ENCODE measurements at places on chromosomes 2 and 18. TPM values are rescaled to one million over a fixed set of nuclear protein-coding genes. Genes with fewer than 3 reads are reported as not detected.
A peak's percentile ranks its signal among the peaks of the same experiment; 100 is the strongest.

DNA sequence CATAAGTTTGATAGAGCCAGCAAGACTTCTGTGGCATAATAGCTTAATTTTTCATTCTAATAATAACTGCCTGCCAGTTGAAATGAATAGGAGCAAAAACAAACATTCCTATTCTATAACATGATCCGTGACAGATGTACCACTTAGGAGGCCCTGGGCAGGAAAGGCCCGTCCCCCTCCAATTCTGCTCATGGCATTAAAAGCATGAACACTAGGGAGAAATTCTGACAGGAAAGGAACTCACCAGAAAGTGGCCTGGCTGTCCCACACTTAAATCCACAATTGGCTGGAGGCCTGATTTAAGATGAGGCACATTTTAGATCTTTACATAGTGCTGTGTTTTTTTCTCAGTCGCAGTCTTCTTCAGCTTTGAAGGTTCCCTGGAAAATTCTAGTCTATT lies 261.9 kb upstream of the ETAA1 start:
- H3K27ac ChIP-seq = no peak overlapping the region
- H3K4me3 ChIP-seq = no peak overlapping the region
- DNase-seq = peak; percentile 39
- H3K27me3 ChIP-seq = no peaks in the 10 kb centered on the region

- H3K27me3 ChIP-seq = no peaks in the 10 kb centered on the region
- peaks cover 12% of the 10 kb centered on the region for H3K4me1 ChIP-seq
- DNase-seq = no peak
- H3K4me3 ChIP-seq = no peak overlapping the region
These were observed 118.6 kb downstream of the INHBB start for GRCh38 chr2:120464448-120464931.

GRCh38 chr2:41999592-42000281 lies 48.1 kb upstream of the PKDCC start:
- H3K36me3 ChIP-seq = no peaks in the 10 kb centered on the region
- no peaks in the 10 kb centered on the region for H3K27me3 ChIP-seq
- DNase-seq = no peak
- H3K4me1 ChIP-seq = no peaks in the 10 kb centered on the region
- no peak overlapping the region for H3K27ac ChIP-seq

TBC1D8 gene
- polyA plus RNA-seq = 22.0 TPM

DNA sequence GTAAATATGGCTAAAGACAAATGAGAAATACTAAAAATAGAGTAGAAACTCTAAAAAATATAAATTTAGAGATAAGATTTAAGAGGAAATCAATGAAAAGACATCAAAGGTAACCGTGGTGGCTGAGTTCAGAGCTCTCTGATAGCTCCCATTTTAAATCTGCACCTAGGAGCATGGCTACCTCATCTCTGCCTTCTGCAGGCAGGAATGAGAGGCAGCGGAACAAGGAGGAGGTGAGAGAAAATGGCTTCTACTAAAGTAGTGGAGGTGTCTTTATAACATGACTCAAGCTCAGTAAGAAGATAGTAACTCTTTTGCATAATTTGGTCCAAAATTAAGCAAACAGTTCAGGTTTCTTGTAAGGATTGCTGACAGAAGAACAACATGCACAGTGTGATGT lies 758.7 kb upstream of the FSHR start:
- H3K4me3 ChIP-seq = no peak overlapping the region
- DNase-seq = no peak
- no peaks in the 10 kb centered on the region for H3K4me1 ChIP-seq
- no peaks in the 10 kb centered on the region for H3K36me3 ChIP-seq

- no peaks in the 10 kb centered on the region for H3K4me1 ChIP-seq
- no peak overlapping the region for H3K4me3 ChIP-seq
- H3K27me3 ChIP-seq = no peaks in the 10 kb centered on the region
- H3K36me3 ChIP-seq = no peaks in the 10 kb centered on the region
These were observed 54.8 kb downstream of the FAM161A start for GRCh38 chr2:61799099-61799498.

SATB2 gene
- polyA plus RNA-seq = 1.2 TPM

ARHGEF4 gene
- 32.3 TPM for polyA plus RNA-seq

GRCh38 chr2:31440764-31441163 lies 26.2 kb upstream of the XDH start:
- no peak overlapping the region for H3K27ac ChIP-seq
- no peaks in the 10 kb centered on the region for H3K36me3 ChIP-seq
- H3K4me3 ChIP-seq = no peak overlapping the region
- no peaks in the 10 kb centered on the region for H3K27me3 ChIP-seq
- no peaks in the 10 kb centered on the region for H3K4me1 ChIP-seq

TRAF3IP1 gene
- 4.4 TPM for polyA plus RNA-seq

DNA sequence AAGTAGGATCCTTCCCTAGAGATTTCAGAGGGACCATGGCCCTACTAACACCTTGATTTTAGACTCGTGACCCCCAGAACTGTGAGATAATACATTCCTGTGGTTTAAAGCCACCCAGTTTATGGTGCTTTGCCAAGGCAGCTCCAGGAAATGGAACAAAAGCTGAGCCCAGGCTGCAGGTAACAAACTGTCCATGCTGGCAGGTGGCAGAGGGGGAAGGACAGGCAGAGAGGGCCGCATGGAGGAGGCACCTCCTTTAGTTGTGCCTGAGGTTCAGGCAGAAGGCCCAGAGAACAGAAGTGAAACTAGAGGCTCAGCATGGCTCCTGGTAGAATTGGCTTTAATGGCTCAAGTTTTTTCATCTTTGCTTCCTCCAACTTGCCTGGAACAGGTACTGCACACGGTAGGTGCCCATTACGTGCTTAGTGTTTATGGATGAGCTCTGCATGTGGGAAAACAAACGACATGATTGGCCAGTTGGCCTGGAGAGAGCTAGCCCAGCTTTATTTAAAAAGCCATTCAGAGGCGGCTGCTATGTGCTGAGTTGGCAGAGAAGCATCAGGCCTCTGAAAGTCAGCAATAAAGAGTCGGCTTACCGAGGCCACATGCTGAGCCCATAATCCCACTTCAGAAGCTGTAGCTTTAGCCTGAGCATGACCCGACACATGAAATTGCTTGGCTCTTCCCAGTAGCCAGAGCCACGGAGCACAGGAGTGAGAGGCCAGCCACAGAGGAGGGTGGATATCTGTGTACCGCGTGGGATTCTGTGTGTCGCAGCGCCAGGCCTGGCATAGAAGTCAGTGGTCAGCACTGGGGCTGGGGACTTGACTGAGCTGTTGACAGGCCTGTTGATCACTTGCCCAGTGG lies 36.5 kb downstream of the HS1BP3 start:
- peaks cover 80% of the 10 kb centered on the region for H3K4me1 ChIP-seq
- peak; percentile 56 for DNase-seq
- no peaks in the 10 kb centered on the region for H3K36me3 ChIP-seq
- no peaks in the 10 kb centered on the region for H3K27me3 ChIP-seq
- no peak overlapping the region for H3K4me3 ChIP-seq

- H3K36me3 ChIP-seq = no peaks in the 10 kb centered on the region
- H3K27me3 ChIP-seq = no peaks in the 10 kb centered on the region
- H3K4me3 ChIP-seq = no peak overlapping the region
- no peak for DNase-seq
These were observed 35.0 kb downstream of the TPRKB start for GRCh38 chr2:73701968-73702665.

DNA sequence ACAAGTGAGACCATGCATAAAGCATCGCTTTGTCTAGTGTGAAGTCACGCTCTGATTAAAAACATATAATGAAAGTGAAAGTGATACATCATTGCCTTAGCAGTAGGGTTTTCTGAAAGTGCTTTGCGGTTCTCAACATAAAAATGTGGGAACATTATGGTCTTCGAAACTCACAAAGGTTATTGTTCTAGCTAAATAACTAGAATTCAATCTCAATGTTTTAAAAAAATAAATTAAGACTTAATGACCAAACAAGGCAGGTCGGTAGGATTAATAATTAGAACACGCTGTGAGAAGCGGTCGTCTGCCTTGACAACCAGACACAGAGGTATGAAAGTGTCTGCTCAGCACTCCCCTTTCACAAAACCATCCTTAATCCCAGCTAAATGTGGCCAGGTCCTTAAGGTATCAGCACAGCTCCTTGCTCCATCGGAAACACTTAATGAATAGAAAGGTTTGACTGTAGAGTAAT lies 42.2 kb downstream of the KLHL14 start:
- no peaks in the 10 kb centered on the region for H3K27me3 ChIP-seq
- H3K4me3 ChIP-seq = peak overlapping the region; percentile 27
- no peaks in the 10 kb centered on the region for H3K36me3 ChIP-seq

DNA sequence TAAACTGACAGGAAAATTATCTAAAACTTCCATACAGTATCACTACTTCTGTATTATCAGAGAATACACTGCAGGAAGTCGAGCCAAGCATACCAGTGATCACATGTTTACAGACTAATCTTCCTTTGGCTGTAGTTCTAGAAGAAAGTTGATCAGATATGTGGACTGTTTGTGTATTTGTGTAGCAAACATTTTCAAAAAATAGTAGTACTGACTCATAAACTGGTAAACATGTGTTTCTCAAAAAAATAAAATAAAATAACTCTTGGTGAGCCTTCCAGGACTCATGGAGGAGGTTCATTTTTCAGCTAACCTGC lies 148.9 kb upstream of the SLC39A10 start:
- no peak for DNase-seq
- no peaks in the 10 kb centered on the region for H3K4me1 ChIP-seq
- no peaks in the 10 kb centered on the region for H3K27me3 ChIP-seq
- H3K36me3 ChIP-seq = no peaks in the 10 kb centered on the region

- peak overlapping the region; percentile 60 for H3K4me3 ChIP-seq
- H3K4me1 ChIP-seq = peaks cover 26% of the 10 kb centered on the region
- H3K27me3 ChIP-seq = peaks cover 10% of the 10 kb centered on the region
- H3K27ac ChIP-seq = no peak overlapping the region
- no peak for DNase-seq
These were observed 618 bp upstream of the LYPD1 start for GRCh38 chr2:132670496-132671150.

GRCh38 chr2:143705108-143705707 lies 576.0 kb downstream of the ARHGAP15 start:
- H3K4me3 ChIP-seq = no peak overlapping the region
- no peak for DNase-seq
- H3K36me3 ChIP-seq = no peaks in the 10 kb centered on the region
- peak overlapping the region; percentile 48 for H3K27ac ChIP-seq
- peaks cover 40% of the 10 kb centered on the region for H3K4me1 ChIP-seq

DNA sequence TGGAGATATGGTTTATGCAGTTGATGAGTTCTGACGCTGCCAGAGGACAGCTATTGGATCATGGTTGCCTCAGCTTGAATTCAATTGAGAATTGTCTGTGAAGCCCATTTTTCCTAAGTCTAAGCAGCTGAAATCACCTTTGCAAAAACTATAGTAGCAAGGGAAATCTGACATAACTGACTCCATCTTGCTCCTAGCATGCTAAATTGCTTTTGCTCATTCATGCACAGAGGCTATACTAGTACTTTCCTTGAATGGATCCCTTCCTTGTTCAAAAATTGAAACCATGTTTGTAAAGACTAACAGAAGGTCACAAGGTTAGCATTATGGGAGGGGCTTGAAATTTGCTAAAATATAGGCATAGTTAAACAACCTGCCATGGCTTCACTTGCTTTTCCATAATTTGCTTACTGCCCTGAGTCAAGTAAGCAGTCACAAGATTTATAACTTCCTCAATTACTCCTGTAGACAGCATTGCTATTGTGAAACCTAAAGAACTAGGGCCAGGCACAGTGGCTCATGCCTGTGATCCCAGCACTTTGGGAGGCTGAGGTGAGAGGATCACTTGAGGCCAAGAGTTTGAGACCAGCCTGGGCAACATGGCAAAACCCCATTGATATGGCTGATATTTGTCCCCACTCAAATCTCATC lies 41.2 kb downstream of the CHRNA1 start:
- H3K4me3 ChIP-seq = no peak overlapping the region
- no peaks in the 10 kb centered on the region for H3K4me1 ChIP-seq
- H3K36me3 ChIP-seq = no peaks in the 10 kb centered on the region
- DNase-seq = no peak
- no peaks in the 10 kb centered on the region for H3K27me3 ChIP-seq

GNLY gene
- 2.4 TPM for polyA plus RNA-seq

GRCh38 chr2:62110415-62111025 lies 85.4 kb upstream of the B3GNT2 start:
- H3K4me3 ChIP-seq = no peak overlapping the region
- no peaks in the 10 kb centered on the region for H3K4me1 ChIP-seq
- H3K27me3 ChIP-seq = no peaks in the 10 kb centered on the region
- DNase-seq = no peak
- H3K36me3 ChIP-seq = no peaks in the 10 kb centered on the region
- H3K27ac ChIP-seq = no peak overlapping the region

GRCh38 chr2:137913169-137913568 lies 51.1 kb upstream of the HNMT start:
- H3K4me1 ChIP-seq = peaks cover 4% of the 10 kb centered on the region
- no peaks in the 10 kb centered on the region for H3K36me3 ChIP-seq
- H3K27me3 ChIP-seq = no peaks in the 10 kb centered on the region
- no peak overlapping the region for H3K27ac ChIP-seq

TRIP12 gene
- polyA plus RNA-seq = 18.4 TPM

DNA sequence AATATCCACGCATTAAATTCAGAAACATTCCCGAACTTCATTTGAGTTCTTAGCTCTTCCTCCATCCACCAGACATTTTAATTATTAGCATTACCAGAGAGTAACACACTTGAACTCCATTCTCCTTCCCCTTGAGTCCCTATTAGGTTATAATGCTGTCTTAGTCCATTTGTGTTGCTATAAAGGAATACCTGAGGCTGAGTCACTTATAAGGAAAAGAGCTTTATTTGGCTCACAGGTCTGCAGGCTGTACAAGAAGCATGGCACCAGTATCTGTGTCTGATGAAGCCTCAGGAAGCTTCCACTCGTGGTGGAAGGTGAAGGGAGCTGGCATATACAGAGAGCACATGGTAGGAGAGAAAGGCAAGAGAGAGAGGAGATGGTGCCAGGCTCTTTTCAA lies 25.4 kb downstream of the TBC1D8 start:
- H3K4me1 ChIP-seq = peaks cover 93% of the 10 kb centered on the region
- no peak for DNase-seq
- no peak overlapping the region for H3K4me3 ChIP-seq
- peak overlapping the region; percentile 34 for H3K27ac ChIP-seq
- H3K27me3 ChIP-seq = no peaks in the 10 kb centered on the region
- H3K36me3 ChIP-seq = no peaks in the 10 kb centered on the region

- H3K4me1 ChIP-seq = peaks cover 32% of the 10 kb centered on the region
- no peak overlapping the region for H3K27ac ChIP-seq
- no peaks in the 10 kb centered on the region for H3K27me3 ChIP-seq
- no peak overlapping the region for H3K4me3 ChIP-seq
- no peak for DNase-seq
- no peaks in the 10 kb centered on the region for H3K36me3 ChIP-seq
These were observed 102.9 kb downstream of the ZFP36L2 start for GRCh38 chr2:43123486-43123885.

DNA sequence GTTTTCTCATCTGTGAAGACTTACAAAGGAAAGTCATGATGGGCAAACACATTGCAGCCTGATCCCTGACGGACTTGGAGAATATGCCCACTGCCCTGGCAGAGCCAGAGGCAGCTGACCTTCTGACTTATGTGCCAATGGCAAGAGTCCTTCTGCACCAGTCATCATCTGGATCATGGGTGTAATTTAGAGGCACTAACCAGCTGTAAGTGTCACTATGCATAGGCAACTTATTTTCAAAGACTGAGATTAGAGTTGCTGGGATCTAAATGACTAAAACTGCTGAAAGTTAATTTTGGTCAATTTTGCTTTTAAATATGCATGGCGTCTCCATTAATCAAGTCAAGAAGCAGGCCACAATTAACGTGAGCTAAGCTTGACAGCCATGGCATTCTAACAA lies 261.2 kb downstream of the BCL11A start:
- H3K27ac ChIP-seq = no peak overlapping the region
- H3K36me3 ChIP-seq = no peaks in the 10 kb centered on the region
- H3K4me3 ChIP-seq = no peak overlapping the region
- H3K27me3 ChIP-seq = no peaks in the 10 kb centered on the region
- H3K4me1 ChIP-seq = no peaks in the 10 kb centered on the region

MALL gene
- 37.6 TPM for polyA plus RNA-seq
